ENCODE measurements at places on chromosomes 3 and 15.
A peak's percentile ranks its signal among the peaks of the same experiment; 100 is the strongest.

DNA sequence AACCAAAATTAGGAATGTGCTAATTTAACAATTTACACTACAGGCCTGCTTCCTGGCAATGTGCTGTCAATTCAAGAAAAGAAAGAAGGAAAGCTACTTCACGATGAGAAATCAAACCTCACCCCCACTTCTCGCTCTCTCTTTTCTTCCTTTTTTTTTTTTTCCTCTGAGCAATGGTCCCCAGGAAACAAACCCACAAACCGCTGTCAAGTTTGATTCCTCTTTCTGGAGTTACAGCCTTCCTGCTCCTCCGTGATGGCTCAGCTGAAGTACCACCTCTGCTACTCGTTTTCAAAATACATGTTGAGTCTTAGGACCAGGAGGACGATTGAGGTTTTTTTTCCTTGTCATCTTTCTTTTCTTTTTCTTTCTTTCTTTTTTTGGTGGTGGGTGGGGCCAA, 3.4 kb upstream of the TRIM71 start:
- DNase-seq, result no peak

DNA sequence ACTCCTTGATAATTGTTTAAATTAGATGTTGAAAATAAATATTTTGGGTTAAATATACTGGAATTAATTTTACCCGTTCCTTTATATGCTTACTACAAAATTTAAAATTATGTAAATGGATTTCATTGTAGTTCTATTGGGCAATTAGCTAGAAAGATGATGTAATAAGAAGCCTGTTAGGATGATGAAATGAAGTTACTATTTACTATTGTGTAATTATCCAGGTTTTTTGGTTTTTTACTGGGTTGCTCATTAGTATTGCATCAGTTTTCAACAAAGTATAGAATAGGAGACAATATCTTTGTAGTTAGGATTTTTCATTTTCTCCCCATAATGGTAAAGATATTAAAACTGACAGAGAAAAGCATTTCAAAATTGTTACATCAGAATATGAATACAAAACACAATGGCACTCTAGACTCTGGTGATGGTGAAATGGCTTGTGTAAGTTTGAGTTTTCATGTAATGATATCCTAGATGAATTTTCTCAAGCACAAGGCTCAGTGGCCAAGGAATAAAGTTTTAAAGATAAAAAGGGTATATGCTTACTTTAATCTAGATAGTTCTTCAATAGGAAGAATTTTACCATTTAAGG, 222.0 kb downstream of the P3H2 start:
- no peak for DNase-seq

GRCh38 chr3:82081351-82081750, 319.9 kb upstream of the GBE1 start:
- DNase-seq, result no peak

DNA sequence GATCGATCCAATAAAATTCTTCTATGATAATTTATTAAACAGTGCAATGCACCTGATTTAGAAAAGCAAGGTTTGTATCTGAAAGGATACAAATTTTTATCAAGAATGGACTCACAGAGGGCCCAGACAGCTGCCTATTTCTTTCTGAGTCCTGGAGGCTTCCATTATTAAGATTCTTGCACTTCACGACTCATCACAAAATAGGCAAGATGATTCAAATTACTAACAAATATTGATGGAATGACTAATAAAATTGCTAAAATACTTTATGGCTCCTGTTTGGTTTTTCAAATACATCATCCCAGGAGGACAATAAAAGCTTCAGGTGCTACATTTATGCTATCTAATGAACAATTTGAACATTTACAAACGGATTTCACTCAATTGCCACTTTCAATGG, 483.0 kb upstream of the AGTR1 start:
- no peak for DNase-seq

GRCh38 chr3:28569357-28569756, 220.7 kb upstream of the AZI2 start:
- no peak for DNase-seq

DNA sequence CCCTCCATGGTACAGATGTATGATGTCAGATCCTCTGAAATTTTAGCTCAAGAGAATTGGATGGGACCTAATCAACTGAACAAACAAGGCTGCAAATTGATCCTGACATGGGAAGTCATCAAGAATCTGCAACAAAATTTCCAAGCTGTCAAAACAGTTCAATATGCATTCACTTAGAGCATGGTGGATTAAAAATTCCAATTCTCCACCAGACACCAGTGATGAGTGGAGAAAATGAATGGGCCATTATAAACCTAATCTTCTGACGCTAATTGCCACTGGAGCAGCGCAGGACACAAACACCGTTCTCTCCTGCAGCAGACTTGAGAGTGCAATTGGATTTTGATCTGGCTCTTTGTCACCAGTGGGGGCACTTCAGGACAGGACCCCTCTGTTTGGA, 94.2 kb downstream of the MINAR1 start:
- no peak for DNase-seq

GRCh38 chr3:152480282-152480953, 211.7 kb downstream of the MBNL1 start:
- DNase-seq, result no peak

- DNase-seq, result no peak
Measured at GRCh38 chr3:151146731-151147091, 56.3 kb downstream of the GPR171 start.

DNA sequence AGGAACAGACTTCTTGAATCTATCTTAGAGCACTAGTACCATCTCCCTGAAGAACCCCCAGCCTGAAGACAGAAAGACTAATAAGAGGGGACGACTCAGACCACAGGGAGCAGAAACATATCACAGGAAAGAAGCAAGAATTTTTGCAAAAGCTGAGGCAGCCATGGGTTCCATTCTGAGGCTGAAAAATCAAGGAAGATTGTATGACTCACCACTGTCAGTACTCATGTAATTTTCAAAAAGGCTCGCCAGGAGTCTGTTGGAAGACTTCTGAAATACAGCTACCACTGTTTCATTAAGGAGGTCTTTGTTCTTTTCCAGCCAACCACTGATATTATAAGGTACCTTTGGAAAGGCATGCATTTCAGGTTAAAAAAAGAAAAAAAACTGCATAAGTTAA, 47.5 kb downstream of the MYH15 start:
- DNase-seq, result no peak

- no peak for DNase-seq
Measured at GRCh38 chr3:143249014-143249413, 129.4 kb downstream of the CHST2 start.

DNA sequence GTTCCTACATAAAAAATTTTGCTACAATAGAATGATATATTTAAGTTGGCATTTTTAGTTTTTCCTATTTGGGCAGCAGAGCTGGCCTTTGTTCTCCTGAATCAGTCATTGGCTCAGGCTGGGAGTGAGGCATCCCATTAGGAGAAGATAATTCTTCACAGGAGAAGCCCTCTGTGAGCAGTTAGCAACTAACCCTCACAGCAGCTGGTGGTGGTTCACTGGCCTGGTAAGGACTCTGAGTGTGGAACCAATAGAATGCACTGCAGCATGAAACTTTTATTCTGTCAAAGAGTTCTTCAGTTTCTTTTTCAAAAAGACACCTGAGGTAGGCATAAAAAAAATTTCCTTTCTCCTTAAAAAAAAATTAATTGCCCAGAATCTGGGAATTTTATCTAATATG, 562.6 kb downstream of the ZNF385D start:
- no peak for DNase-seq

- no peak for DNase-seq
Measured at GRCh38 chr3:183478501-183478900, 50.1 kb upstream of the MCF2L2 start.

DNA sequence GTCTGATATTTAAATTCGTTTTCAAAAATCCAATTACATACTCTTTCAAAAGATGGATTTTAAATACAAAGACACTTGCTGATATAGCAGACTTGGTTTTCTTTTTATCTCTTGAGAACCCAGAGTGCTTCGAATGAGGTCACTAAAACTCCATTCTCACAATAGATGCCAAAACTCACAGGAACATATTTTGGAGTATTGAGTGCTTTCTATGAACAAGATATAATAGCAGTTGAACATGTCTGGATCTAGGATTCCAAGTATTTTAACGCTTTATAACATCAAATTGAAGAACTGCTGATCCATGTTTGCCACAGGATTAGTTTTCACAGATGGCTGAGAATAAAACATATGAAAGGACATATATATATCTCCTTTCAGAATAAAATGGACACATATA, 113.2 kb downstream of the SAMMSON start:
- no peak for DNase-seq

DNA sequence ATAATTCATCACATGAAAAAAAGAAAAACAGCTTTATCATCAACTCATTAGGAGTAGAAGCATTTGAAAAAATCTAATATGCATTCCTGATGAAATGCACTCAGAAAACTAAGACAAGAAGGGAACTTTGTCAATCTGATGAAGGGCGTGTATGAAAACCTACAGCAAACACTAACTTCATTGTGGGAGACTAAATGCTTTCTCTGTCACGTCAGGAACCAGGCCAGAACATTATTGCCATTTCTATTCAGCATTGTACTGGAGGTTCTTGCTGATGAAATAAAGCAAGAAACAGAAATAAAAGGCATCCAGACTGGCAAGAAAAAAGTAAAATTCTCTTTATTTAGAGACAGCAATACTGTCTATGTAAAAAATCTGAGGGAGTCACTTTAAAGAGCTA, 235.2 kb downstream of the GABRB3 start:
- DNase-seq, result no peak

- no peak for DNase-seq
Measured at GRCh38 chr3:54311211-54311747, 188.9 kb downstream of the CACNA2D3 start.

- DNase-seq, result peak; percentile 37
Measured at GRCh38 chr3:129794311-129795185, 99.0 kb downstream of the TMCC1 start.

DNA sequence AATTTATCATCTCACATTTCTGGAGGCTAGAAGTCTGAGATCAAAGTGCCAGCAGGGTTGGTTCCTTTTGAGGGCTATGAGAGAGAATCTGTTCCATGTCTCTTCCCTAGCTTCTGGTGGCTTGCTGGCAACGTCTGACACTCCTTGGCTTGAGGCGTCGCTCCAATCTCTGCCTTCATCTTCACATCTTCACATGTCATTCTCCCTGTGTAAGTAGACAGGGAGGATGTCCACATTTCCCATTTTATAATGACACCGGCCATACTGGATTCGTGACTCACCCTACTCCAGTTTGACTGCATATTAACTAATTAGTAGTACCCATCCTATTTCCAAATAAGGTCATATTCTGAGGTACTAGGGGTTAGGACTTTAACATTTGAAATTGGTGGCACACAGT, 17.5 kb upstream of the ARHGAP31 start:
- DNase-seq, result no peak

Data from right hindlimb (tissue), 1 donor.